Stimulated activated CD4-positive, alpha-beta T cell treated with anti-CD3 and anti-CD28 coated beads, Interleukin-15, amount 100 ng/mL, for 1 hour (primary cell): ENCODE measurements at places on chromosomes 6 and 20.

GRCh38 chr6:139872665-139873064, 498.2 kb upstream of the CITED2 start:
- no peak for DNase-seq

DNA sequence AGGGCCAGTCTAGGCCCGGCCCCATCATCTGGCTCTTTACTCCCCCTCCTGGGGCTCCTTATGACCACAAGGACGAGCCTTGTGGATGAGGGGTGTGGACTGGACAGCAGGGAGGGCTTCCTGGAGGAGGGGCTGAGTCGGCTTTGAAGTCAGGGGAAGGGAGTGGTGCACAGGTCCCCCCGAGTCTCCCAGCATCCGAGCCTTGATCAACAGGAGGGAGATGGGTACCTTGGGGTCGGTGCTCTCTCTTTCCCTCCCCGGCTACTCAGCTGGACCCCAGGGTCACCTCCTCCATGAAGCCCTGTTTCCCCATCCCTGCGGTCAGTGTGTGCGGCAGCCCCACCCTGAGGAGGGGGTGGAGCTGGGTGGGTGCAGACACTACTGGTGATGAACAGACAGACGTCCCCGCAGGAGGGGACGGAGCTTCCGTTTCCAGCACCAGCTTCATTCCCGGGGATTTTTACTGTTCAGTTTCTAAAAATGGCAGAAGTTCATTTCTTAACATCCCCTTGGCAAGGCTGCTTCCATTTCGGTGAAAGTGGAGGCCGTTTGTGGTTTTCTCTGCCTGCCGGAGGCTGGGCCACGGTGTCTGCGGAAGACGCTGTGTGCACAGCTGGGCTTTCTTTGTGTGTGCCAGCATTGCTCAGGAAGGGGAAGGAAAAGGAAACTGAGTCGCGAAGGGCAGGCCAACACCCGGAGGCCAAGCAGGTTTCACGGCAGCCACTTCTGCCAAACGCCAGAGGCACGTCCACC, 19.6 kb downstream of the NTSR1 start:
- DNase-seq: no peak

DNA sequence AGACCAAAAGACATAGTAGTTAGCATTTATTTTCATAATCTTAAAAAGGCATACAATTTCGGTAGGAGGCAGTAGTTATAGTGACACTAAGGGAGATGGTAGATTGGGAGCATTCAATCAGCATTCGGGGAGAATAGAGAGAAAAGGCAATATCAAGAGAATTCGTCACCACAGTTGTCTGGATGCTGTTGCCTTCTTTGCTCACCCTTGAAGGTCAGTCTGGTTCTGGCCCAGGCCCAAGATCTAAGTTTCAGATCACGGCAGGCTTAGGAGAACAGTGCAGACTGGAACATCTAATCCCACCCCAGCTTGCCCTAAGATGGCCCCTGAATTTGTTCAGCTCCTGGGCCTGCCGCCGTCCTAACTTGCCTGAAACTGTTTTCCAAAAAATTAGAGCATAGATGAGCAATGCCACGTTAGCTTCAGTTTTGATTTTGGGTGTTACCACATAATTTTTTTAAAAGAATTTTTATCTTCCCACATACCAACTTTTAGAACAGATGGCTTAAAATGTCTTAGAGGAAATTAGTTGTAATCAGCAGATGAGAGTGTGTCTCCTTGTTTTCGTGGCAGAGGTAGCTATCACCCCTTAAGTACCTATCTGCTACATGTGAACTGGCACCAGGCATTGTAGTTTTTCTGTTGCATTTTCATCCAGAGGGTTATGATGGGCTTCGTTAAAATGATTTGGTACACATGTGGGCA, 8.3 kb upstream of the CEP85L start:
- DNase-seq: no peak

DNA sequence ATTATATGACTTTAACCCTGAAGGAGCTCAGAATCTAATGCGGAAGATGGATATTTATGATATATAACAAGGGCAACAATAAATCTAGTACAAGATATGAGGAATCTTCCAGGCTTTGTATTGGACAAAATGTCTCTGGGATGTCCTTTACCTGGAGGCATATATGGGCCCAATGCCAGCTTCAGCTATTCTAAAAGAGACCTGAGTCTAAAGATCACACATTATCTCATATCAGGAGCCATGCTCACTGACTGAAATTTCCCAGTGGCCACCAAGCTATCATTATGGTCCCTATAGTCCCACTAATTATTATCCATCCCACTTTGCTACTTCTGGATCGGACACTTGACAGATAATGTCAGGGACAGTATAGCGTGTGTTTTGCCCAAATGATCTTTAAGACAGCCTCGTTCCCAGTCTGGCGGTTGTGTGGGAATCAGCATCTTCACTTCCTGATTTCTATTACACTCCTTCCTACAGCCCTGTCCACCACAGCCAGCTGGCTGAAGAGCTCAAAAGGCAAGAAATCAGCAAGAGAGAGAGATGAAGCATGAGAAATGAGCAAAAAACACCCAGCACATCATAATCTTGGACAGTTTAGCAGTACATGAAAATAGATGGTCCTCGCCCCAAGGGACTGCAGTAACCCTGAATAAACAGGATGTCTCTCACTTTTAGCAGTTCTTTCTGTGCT, 34.9 kb downstream of the KLHL31 start:
- DNase-seq: no peak

DNA sequence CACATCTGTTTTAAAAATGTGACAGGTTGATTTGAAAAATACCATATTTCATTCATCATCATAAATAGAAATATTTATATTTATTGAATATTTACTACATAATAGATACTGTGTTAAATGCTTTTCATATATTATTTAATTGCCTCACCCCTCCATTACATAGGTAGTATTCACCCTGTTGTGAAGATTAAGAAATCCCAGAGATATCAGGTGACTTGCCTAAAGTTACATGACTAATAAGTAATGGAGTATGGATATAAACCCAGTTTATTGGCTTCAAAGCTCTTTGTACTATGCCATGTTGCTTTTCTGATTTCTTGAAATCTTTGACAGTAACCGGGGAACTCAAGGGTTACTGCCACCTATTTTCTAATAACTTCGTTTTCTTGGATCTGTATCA, 10.1 kb upstream of the TSPYL1 start:
- no peak for DNase-seq

DNA sequence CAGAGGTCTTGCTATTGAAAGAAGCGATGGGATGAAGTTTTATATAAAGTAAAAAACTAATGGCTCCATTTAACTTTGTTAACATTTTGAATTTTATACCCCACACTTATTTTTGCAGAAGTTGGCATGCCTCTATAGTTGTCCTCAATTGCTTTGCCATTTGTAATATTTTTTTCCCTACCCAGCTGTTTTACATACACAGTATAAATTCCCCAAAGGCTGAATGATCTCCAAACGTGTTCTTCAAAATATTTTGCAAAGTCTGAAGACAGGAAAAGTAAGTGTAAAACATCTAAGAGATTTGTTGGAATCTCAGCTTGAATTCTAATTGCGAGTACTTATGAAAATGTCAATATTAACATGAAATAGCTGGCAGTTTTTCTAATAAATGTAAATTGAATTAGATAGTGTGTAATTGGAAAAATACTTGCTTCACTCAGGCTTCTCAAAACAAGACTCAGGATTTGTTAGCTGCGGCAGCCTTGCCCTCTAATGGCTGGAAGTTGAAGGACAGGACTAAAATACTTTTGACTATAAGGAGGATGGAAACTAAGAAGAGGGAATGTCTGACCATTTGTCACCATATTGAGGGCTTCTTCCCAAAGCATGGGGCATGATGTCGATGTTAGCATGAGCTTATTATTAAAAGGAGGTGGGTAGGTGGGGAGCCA, 226.8 kb downstream of the UST start:
- DNase-seq: no peak

DNA sequence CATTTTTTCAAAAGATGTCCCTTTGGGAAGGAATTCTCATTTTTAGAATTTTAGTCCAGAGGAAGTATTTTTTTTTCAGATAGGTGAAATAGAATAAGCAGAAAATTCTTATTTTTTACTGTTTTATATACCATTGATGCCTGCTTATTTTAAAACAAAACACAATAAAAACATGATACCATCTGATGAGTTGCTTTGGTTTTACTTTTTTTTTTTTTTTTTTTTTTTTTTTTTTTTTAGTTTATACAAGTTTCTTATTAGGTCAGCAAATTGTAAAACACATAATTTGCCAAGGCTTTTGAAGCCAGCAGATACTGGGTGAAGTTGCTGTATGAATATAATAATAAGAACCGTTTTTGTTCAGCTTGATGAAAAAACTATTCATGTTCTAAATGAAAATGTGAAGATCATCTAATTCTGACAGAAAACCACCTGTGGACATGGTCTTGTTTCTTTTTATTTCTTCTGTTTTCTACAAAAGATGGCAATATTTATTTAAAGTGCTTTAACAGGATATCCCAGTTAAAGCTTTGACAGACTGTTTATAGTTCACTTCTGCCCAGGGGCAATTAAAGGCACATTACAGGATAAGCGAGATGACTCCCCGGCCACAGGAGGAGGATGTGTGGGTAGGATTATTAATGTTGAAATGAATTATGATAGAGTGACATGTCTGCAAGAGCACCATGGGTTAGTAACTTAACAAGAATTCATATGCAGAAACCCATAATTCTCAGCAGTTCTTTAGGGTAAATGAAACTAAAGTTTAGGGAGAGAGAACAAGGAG, 31.1 kb downstream of the MYB start:
- no peak for DNase-seq

DNA sequence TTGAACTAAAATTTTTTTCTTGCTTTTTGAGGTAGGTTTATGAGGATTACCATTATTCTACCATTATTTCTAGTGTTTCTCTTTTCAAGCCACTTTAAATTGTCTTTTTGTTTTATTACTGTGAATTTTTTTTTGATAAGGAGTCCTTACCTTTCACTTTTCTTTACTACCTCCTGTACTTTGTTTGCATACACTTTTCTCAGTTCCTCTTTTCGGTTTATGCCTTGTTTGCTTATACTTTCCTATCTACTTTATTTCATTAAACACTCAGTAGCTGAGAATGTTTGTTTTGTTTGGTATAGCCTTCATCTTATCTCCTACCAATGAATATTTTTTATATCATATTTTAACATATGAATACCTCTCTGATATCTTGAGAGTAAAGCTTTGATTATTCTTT, 147.9 kb downstream of the TFAP2B start:
- no peak for DNase-seq

DNA sequence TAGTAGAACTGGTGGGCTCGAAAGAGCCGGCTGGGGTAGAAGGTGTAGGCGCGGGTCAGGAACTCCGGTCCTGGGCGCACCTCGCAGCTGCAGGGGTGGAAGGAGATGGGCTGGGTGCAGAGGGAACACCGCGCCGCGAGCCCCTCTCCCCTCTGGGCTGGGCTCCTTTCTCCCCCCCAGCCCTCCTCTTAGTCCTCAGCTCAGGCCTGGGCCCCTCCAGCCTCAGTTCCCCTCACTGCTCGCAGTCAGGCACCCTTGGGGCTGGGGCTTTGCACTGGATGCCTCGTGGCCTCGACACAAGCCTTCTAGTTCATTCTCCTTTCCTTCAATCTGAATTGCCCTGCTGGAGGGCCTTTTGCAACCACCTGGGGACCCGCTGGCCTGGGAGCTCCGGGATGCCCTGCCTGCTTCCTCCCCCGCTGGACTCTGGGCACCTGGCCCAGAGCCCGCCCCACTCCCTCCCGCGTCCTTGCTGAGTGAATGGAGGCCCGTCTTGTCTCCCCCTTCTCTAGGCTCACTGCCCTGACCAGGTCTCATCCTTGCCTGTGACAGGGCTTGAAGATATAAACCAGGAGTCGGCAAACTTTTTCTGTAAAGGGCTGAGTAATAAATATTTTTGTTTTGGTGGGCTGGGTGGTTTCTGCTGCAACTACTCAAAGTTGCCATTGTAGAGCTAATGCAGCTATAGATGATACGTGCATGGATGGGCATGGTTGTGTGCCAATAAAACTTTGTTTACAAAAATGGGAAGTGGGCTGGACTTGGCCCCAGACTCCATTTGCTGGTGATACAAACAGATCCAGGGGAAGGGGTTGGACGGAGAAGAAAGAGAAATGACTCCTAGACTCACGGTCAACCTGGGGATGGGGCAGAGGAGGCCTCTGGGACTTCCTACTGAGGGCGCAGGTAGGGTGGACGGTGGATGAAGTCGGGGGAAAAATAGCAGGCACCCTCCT, 47.3 kb downstream of the APCDD1L start:
- no peak for DNase-seq

DNA sequence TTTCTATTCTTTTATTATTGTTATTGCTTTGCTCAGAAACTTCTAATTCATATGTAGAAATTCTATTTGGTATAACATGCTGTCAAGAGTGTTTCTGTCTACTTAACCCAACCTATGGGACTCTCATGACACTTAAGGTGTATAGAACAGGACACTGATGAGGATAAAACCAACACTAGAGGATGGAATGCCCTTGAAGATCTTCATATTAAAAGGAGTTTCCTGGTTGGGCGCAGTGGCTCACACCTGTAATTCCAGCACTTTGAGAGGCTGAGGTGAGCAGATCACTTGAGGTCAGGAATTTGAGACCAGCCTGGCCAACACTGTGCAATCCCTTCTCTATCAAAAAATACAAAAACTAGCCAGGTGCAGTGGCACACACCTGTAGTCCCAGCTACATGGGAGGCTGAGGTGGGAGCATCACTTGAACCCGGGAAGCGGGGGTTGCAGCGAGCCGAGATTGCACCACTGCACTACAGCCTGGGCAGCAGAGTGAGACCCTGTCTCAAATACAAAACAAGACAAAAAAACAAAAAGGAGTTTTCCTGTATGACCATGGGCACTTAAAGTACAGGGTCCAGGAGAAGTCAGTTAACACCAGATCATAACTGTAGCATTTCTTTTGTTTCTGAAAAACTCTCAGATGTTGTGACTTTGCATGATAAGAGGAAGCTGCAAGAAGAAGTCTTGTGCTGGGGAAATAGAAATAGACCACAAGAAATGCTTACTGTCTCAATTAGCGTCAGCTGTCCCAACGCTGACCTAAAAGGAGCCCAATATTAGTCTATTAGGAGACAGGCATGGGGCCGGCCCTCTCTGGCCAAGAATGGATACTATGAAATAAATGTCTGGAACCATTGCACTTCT, 38.9 kb upstream of the CD2AP start:
- no peak for DNase-seq

- DNase-seq: no peak
These were observed 84.3 kb downstream of the THBS2 start for GRCh38 chr6:169169375-169169774.

- no peak for DNase-seq
These were observed 500.0 kb upstream of the EPHA7 start for GRCh38 chr6:93919365-93919764.

- DNase-seq: no peak
These were observed 1.2 kb downstream of the CHMP4B start for GRCh38 chr20:33812152-33812849.
